HCT116 (cell line): ENCODE measurements at places on chromosomes 6 and 20. TPM values are rescaled to one million over a fixed set of nuclear protein-coding genes. Genes with fewer than 3 reads are reported as not detected.

- H3K4me1 ChIP-seq = no peaks in the 10 kb centered on the region
- no peaks in the 10 kb centered on the region for H3K36me3 ChIP-seq
- no peak overlapping the region for H3K4me3 ChIP-seq
- H3K27ac ChIP-seq = no peak overlapping the region
Measured at GRCh38 chr6:41050536-41050935, 2.5 kb upstream of the APOBEC2 start.

DNA sequence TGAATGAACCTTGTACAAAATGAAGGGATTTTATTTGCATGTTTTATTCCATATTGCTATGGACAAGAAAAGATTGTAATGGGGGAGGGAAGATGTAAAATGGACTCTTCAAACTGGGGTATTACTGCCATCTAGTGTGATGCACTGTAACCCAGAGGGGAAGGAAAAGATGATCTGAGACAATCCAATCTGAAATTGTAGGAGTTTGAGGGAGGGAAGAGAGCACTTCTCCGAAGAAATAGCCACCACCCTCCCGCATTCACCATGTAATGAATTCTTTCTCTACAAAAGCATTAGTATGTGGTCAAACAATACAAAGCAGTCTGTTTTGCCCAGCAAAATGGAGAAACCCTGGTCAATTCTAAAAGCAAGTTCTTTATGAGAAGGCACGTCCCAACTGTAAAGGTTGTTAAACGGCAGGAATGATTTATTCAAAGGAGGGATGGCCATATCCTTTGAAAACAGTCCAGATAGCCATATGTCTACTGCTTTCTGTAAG, 679.5 kb upstream of the NRSN1 start:
- H3K36me3 ChIP-seq = no peaks in the 10 kb centered on the region
- H3K4me3 ChIP-seq = no peak overlapping the region
- no peak overlapping the region for H3K27ac ChIP-seq

- H3K27ac ChIP-seq = no peak overlapping the region
- H3K4me1 ChIP-seq = no peaks in the 10 kb centered on the region
- H3K4me3 ChIP-seq = no peak overlapping the region
- no peak for DNase-seq
Measured at GRCh38 chr20:57791178-57791962, 81.6 kb upstream of the PMEPA1 start.

- H3K36me3 ChIP-seq = no peaks in the 10 kb centered on the region
- peaks cover 3% of the 10 kb centered on the region for H3K4me1 ChIP-seq
- DNase-seq = no peak
- H3K4me3 ChIP-seq = no peak overlapping the region
Measured at GRCh38 chr6:6002848-6003620, 3.7 kb downstream of the NRN1 start.

DNA sequence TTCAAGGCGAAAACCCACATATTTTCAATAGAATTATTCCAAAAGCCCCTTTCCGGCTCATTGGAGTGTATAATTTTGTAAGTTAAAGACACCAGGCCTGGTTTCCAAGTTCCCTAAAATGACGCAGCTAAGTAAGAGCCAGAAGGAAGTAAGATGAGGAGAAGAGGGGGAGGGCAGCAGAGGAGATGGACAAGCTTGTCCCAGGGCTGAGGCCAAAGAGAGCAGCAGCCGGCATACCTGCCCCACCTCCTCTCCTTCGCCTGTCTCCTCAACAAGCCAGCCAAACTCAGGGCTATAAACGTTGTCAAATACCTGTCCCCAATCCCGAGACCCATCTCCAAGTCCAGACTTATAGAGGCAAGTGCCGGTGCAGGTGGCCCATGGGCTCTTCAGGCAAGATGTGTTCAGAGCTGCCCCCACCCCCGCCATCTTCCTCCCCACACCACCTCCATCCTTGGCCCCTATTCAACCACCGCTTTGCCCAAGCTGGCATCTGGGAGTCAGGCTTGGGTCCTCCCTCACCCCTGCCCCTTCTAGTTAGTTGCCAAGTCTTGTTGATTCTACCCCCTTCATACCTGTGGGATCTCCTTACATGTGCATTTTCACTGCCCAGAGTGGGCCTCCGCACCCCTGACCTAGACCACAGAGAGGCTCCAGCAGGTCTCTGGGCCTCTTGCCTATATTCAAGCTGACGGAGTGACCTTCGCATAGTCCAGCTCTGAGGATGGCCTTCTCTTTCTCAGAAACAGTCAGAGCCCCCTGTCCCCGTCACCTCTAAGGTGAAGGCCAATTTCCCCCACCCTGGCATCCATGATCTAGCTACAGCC, 75.7 kb upstream of the SIRPA start:
- H3K27me3 ChIP-seq = 0 out of 2 replicates have a peak, but pooled peaks cover 4% of the 10 kb centered on the region
- DNase-seq = no peak
- no peaks in the 10 kb centered on the region for H3K4me1 ChIP-seq
- H3K36me3 ChIP-seq = no peaks in the 10 kb centered on the region
- no peak overlapping the region for H3K27ac ChIP-seq

DNA sequence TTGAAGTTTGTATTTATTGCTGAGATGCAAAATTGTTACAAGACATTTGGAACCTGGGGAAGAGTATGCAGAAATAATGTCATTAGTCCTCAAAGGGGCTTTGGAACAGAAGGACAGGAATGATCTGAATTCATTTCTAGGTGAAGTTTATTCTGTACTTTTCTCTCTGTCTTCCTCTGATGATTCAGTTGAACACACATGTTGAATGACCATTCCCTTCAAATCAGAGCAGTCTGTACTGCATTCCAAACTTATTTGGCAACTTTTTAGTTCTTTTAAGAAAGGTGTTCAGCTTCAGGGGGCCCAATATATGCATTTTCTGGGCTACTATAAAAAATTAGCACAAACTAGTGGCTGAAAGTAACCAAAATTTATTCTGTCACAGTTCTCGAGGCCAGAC, 213.9 kb upstream of the LAMP5 start:
- no peak for DNase-seq
- H3K4me1 ChIP-seq = no peaks in the 10 kb centered on the region
- H3K36me3 ChIP-seq = no peaks in the 10 kb centered on the region
- H3K27ac ChIP-seq = no peak overlapping the region
- H3K27me3 ChIP-seq = no peaks in the 10 kb centered on the region

GRCh38 chr6:108746836-108747575, 101.2 kb upstream of the ARMC2 start:
- no peaks in the 10 kb centered on the region for H3K27me3 ChIP-seq
- no peak overlapping the region for H3K27ac ChIP-seq
- no peak overlapping the region for H3K4me3 ChIP-seq

DNA sequence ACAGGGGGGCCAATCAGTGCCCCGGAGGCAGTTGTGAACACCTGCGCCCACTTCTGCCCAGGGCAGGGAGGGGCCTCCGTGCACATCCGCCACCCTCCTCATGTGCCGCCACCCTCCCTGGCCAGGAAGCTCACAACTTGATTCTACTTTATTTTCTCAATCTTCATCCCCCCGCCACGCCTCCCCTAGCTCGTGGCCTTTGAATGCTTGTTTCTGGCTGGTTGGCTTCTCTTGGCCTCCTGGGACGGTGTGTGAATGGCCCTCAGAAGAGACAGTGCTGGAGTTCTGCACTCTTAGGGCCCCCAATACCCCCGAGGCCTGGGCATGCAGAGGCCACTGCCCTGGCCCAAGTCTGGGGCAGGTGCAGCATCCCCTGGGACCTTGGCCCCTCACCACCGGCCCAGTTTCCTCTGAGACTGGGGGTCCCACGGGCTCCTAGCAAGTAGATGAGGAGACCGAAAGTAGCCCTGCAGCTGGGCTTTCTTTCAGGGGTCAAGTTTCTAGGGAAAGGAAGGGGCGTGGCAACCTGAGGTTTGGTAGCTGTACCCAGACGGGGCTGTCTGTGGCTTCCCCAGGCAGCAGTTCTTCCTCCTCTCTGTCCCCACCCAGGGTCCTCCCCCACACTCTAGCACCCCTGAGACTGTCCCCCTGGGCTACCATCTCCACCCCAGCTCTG, 1.3 kb downstream of the RGS19 start:
- no peaks in the 10 kb centered on the region for H3K27me3 ChIP-seq
- H3K27ac ChIP-seq = peak overlapping the region; percentile 61; the same call in 1 of the 2 replicates
- no peaks in the 10 kb centered on the region for H3K36me3 ChIP-seq
- H3K4me3 ChIP-seq = peak overlapping the region; percentile 96
- H3K4me1 ChIP-seq = peaks cover 17% of the 10 kb centered on the region

GRCh38 chr6:43996618-43997344, 130.5 kb downstream of the MRPL14 start:
- no peak overlapping the region for H3K27ac ChIP-seq
- no peaks in the 10 kb centered on the region for H3K27me3 ChIP-seq
- H3K4me3 ChIP-seq = no peak overlapping the region

- no peak overlapping the region for H3K4me3 ChIP-seq
- no peaks in the 10 kb centered on the region for H3K27me3 ChIP-seq
- DNase-seq = no peak
- no peaks in the 10 kb centered on the region for H3K36me3 ChIP-seq
Measured at GRCh38 chr6:108697561-108698161, 136.9 kb downstream of the FOXO3 start.

GRCh38 chr6:141097471-141097870, 1035.3 kb upstream of the GJE1 start:
- H3K27me3 ChIP-seq = no peaks in the 10 kb centered on the region
- H3K4me3 ChIP-seq = no peak overlapping the region
- no peaks in the 10 kb centered on the region for H3K36me3 ChIP-seq
- H3K4me1 ChIP-seq = no peaks in the 10 kb centered on the region

- H3K4me1 ChIP-seq = no peaks in the 10 kb centered on the region
- H3K36me3 ChIP-seq = no peaks in the 10 kb centered on the region
- no peaks in the 10 kb centered on the region for H3K27me3 ChIP-seq
- no peak overlapping the region for H3K4me3 ChIP-seq
Measured at GRCh38 chr6:138129190-138129589, 22.0 kb upstream of the PERP start.

DNA sequence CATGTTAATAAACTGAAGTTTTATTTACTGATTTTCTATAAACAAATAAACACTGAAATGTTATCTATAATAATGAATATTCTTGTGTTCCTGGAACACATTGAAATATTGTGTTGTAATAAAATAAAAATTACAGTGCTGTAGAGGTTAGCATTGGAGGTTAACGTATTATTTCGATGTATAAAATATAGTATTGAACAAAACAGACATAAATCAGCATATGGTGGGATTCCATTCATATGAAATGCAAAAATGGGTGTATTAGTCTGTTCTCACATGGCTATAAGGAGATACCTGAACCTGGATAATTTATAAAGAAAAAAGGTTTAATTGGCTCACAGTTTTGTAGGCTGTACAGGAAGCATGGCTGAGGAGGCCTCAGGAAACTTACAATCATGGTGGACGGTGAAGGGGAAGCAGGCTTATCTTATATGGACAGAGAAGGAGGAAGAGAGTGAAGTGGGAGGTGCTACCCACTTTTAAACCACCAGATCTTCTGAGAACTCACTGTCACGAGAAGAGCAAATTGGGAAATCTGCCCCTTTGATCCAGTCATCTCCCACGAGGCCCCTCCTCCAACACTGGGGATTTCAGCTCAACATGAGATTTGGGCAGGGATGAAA, 24.6 kb upstream of the BMP6 start:
- H3K4me1 ChIP-seq = no peaks in the 10 kb centered on the region
- no peak overlapping the region for H3K27ac ChIP-seq
- no peaks in the 10 kb centered on the region for H3K36me3 ChIP-seq
- H3K27me3 ChIP-seq = no peaks in the 10 kb centered on the region

DNA sequence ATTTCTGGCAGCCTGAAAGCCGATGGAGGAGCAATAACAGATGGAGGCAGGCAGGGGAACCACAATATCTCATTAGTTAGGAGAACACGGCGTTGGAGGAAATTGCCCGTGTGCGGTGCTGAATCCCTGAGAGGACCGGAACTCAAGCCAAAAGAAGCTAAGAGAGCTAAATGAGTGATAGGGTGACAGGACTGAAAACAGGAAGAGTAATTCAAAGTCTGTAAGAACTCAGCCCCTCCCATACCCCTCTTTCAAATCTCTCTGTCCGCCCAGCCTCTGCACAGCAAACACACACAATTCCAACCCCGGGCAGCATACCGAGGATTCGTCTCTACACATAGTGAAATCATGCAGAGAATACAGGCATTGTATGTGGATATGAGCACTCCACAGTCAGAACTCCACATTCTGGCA, 2.6 kb upstream of the IPCEF1 start:
- no peaks in the 10 kb centered on the region for H3K36me3 ChIP-seq
- H3K27me3 ChIP-seq = no peaks in the 10 kb centered on the region
- H3K27ac ChIP-seq = no peak overlapping the region
- H3K4me1 ChIP-seq = peaks cover 7% of the 10 kb centered on the region; the same call in 1 of the 2 replicates
- no peak overlapping the region for H3K4me3 ChIP-seq

GRCh38 chr6:674406-674805, 17.5 kb upstream of the HUS1B start:
- no peak overlapping the region for H3K27ac ChIP-seq
- H3K36me3 ChIP-seq = no peaks in the 10 kb centered on the region
- no peak overlapping the region for H3K4me3 ChIP-seq
- H3K27me3 ChIP-seq = no peaks in the 10 kb centered on the region

GRCh38 chr20:51003753-51004152, 19.2 kb downstream of the KCNG1 start:
- DNase-seq = no peak
- H3K36me3 ChIP-seq = peaks cover 2% of the 10 kb centered on the region
- H3K27me3 ChIP-seq = no peaks in the 10 kb centered on the region
- no peak overlapping the region for H3K4me3 ChIP-seq

DNA sequence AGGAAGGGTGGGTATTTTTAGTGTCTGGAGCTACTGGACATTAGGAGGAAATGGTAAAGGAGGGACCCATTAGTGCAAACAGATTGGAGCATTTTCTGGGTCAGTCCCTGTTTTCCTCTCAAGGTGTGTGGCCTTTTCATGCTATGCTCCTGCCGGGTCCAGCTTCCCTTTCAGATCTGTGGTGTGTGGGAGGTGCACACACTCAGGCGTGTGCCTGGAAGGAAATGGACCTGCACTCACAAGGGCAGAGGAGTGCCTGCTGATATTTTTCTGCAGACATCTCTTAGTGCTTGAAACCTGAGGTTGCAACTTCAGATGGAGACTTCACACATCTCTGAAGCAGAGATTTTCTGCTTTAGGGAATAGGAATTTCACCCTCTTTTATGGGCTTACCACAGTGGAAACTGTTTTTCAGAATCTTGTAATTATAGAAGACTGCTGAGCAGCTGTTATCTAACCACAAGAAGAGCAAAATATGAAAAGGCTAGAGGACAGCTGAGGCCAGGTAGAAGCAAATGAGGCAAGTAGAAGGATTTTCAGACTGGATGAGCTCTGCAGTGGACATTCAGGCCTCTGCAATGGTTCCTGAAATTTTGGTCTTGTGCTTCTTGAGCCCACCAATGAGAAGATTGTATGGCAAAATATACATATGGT, 764.3 kb downstream of the QKI start:
- no peaks in the 10 kb centered on the region for H3K4me1 ChIP-seq
- no peaks in the 10 kb centered on the region for H3K27me3 ChIP-seq
- no peak for DNase-seq
- H3K36me3 ChIP-seq = no peaks in the 10 kb centered on the region
- H3K27ac ChIP-seq = no peak overlapping the region
- no peak overlapping the region for H3K4me3 ChIP-seq

Gene AARS2
- total RNA-seq = 14.9 TPM

Gene PRDM13
- not detected for total RNA-seq

Gene SLC16A10
- total RNA-seq = 8.3 TPM
